ENCODE measurements at places on chromosomes 1 and 21.

DNA sequence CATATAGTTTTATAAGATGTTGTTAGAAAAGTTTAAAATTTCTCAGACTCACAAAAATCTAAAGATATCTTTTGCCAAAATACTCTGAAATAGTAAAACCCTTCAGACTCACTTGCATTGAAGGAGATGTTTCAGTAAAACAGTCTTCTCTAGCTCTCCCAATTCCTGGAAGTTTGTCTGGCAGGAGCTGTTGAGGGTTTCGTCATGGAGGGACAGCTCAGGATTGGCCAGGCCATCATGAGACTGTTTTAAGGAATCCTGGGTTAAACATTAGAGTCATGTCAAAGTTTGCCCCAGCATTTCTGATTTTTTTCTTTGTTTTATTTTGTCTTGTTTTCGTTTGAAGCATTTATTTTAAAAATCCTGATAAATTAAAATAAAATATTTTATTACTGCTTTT lies 293.8 kb upstream of the PBX1 start:
- no peak for DNase-seq

DNA sequence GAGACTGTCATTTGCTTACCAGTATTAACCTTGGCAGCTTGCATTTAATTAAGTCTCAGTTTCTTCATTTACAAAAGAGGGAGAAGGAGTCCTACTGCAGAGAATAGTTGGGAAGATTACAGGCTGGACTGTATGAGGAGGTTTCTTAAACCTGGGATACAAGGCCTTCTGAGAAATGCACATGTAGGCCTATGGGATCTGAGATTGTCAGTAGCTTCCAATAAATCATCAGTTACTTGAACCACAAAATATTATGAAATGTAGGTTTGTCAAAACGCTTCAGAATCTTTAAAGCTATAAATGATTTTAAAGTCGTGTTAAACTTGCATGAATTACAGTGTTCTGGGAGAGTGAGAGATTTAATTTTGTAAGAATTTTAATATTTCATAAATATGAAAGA lies 69.6 kb downstream of the NRIP1 start:
- no peak for DNase-seq

GRCh38 chr1:9362488-9362887 lies 69.8 kb downstream of the SPSB1 start:
- DNase-seq: no peak

- peak; percentile 83 for DNase-seq
Measured at GRCh38 chr1:154221278-154222001, 685 bp downstream of the UBAP2L start.

GRCh38 chr1:34409689-34410229 lies 233.1 kb downstream of the C1orf94 start:
- no peak for DNase-seq

DNA sequence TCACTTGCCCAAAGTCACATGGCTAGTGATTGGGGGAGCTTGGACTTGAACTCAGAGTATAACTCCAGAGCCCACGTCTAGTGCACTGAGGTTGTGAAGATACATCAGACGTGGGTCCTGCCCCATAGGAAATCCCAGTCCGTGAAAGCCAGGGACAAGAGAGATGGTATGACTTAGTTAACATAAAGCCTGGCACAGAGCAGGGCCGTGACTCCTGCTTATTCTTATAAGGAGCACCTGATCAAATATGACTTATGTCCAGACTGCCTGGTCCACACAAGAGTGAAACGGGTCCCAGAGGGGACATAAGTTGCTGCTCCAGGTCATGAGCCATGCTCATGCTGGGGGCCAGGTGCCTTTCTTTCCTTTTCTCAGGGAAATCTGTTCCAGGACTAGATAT lies 166.3 kb upstream of the USP24 start:
- DNase-seq: no peak

DNA sequence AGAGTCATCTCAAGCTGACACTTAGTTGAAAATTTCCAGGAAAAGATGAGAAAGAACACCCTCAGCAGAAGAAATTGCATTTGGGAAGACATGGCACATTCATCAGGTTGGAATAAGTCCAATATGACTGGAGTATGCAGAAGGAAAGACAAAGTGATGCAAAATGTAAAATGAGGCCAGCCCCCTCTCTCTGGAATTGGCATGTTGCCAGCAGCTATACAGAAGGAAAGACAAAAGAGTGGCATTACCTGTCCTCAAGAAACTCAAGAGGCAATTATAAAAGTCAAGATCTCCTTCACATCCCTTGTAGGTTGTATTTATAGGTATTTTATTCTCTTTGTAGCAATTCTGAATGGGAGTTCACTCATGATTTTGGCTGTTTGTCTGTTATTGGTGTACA lies 426.3 kb downstream of the AGBL4 start:
- no peak for DNase-seq

Measured in activated CD8-positive, alpha-beta memory T cell treated with anti-CD3 and anti-CD28 coated beads, Interleukin-2, amount 50 U/mL, for 48 hours (primary cell).